Osteoblast (primary cell): ENCODE measurements at places on chromosomes 4 and X.

DNA sequence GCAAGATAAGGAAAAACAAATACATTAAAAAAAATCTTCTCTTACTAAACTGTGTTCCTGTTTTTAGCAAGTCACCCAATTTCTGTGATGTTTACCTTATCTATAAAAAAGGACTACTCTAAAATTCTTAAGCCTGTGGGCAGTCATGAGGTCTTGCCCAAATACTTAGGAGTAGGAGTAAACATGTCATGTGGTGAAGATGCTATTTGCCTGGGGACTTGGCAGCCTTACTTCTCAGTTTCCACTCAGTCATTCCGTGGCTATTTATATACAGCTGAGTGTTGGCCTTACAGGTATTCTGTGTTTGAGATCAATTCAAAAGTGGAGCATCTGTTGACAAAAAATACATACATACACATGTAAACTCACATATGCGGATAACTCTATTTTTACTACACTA lies 89.9 kb upstream of the TLR2 start:
- no peaks in the 10 kb centered on the region for H3K4me1 ChIP-seq
- H3K4me3 ChIP-seq = no peak overlapping the region
- DNase-seq = no peak
- no peaks in the 10 kb centered on the region for H3K27me3 ChIP-seq
- H3K27ac ChIP-seq = peak overlapping the region; percentile 5

DNA sequence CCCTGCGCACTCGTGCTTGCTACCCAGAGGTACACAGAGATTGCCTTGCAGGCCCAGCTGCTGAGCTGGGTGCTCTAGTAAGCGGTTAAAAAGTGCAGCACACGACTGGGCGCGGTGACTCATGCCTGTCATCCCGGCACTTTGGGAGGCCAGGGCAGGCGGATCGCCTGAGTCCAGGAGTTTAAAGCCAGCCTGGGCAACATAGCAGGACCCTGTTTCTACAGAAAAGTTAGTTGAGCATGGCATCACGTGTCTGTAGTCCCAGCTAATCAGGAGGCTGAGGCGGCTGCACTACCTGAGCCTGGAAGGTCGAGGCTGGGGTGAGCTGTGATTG lies 5.5 kb downstream of the UVSSA start:
- no peak for DNase-seq
- H3K36me3 ChIP-seq = peaks cover 11% of the 10 kb centered on the region
- no peaks in the 10 kb centered on the region for H3K27me3 ChIP-seq
- peaks cover 9% of the 10 kb centered on the region for H3K4me1 ChIP-seq
- H3K27ac ChIP-seq = no peak overlapping the region

- no peak overlapping the region for H3K27ac ChIP-seq
- H3K27me3 ChIP-seq = peaks cover 4% of the 10 kb centered on the region
Measured at GRCh38 chr4:155593793-155594192, 72.9 kb upstream of the GUCY1A1 start.

GRCh38 chr4:87330761-87331160 lies 8.1 kb upstream of the HSD17B13 start:
- no peaks in the 10 kb centered on the region for H3K4me1 ChIP-seq
- H3K27ac ChIP-seq = no peak overlapping the region
- DNase-seq = no peak
- H3K4me3 ChIP-seq = no peak overlapping the region
